ENCODE measurements at places on chromosomes 2 and 18.
A peak's percentile ranks its signal among the peaks of the same experiment; 100 is the strongest.

- no peak for DNase-seq
Observed at GRCh38 chr2:45769854-45770576, 118.5 kb downstream of the PRKCE start.

- no peak for DNase-seq
Observed at GRCh38 chr2:85765081-85765731, 11.4 kb downstream of the ATOH8 start.

GRCh38 chr2:148603562-148603920 lies 41.0 kb upstream of the EPC2 start:
- DNase-seq = peak; percentile 9

DNA sequence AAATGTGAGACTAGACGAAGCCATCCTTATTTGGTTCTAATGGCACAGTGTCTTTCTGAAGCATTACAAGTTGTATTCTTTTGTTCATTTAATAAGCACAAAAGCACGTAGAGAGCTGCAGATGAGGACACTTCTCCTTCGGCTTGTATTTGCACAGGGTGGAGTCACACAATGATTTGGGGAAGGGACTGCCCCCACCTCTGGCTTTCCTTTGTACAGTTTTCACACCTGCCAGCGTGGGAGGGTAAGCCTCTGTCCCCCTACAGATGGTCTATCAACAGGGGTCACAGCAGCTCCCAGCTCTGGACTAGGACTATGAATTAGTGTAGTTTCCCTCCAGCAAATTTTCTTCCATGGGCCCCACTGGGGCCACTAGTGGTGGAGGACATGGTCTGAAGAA lies 108.2 kb upstream of the KLHL14 start:
- no peak for DNase-seq

DNA sequence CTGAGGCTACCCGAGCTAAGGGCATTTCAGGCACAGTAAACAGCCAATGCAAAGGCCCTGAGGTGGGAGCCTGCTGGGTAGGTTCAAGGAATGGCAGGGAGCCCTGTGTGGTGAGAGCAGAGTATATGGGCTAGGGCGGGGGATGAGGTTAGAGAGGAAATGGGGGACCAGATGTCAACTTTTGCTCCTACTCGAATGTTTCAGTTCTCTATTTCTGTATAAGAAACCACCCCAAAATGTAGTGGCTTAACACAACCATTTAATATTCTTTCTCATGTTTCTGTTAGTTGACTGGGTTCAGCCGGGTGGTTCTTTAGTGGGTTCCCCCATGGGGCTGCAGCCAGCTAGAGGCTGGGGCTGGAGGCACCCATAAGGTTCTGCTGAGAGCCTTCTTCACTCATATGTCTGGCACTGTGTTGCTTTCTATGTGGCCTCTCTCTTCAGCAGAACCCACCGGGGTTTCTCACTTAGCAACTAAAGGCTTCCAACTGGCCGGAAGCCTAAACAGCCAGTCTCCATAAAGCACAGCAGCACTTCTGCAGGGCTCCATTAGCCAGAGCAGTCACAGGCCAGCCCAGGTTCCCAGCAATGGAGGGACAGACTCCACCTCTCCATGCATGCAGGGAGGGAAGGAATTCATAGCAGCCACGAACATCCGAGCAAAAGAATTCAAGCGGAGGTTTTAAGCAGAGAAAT lies 5.6 kb upstream of the ATOH8 start:
- DNase-seq = no peak

DNA sequence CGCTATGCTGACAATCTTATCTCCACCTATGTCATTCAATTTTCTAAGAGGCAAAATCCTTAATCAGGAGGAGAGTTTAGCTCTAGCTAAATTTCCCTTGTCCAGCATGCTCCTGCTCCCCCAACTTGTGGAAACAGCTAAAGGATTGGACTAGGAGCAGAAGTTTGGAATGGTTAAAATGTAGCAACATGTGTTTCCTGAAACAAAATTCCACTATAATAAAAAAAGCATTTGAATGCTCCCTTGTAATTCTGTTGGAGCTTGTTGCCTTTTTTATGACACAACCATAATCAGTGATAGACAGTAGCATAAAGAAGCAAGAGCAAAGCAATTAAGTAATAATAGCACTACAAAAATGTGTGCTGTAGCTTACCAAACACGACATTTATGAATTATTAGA lies 6.9 kb downstream of the ACTR3 start:
- no peak for DNase-seq

Measured in stimulated activated effector memory CD8-positive, alpha-beta T cell treated with anti-CD3 and anti-CD28 coated beads, Interleukin-12 subunit alpha, Interleukin-12 subunit beta, amount 100 ng/mL, for 72 hours (primary cell).